ENCODE measurements at places on chromosomes 7 and 10. TPM values are rescaled to one million over a fixed set of nuclear protein-coding genes. Genes with fewer than 3 reads are reported as not detected.

- no peak for DNase-seq
Measured at GRCh38 chr7:112853422-112853821, 63.2 kb upstream of the TMEM168 start.

GRCh38 chr10:117544711-117545140 lies 2.2 kb downstream of the EMX2 start:
- no peak for DNase-seq

DNA sequence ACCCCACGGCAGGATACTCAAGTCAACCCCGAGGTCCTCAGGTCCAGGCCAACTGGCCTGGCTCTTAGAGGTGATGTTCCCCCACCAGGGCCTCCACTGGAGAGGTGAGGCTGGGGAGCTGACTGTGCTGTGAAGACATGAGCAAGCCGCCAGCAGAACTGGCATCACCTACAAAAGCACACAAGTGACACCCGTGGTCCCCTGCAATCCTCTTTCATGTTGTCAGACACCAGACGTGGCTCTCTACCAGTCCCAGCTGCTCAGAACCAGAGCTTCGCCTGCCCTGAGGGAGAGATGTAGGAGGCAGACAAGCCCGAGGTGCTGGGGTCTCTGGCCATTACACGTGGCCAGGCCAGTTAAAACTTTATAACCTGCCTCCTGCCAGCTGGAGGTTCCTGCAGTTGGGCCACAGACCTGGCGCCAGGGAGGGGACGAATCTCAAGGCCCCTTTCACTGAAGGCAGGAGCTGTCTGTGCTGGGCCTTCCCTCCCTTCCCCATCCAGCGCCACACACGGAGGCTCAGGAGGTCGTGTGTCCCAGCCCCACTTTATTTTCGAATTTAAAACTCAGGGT lies 2.2 kb downstream of the COMTD1 start:
- DNase-seq: no peak

DNA sequence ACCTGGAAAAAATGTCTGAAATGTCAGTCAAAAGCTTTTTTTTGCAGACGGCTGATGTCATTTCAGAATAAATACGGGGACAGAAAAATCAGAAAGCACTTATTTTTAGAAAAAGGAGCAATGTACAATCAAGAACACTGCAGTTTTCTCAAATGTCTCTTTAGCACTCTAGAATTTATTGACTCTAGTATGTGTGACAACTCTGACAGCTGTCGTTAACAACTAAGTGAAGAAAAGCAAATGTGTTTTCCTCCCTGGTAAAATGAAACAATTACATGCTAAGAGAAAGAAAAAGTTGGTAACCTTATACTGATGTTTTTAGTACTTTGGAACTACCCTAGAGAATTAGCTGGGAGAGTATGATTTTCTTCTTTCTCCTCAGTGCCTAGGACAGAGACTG lies 497.4 kb downstream of the GRM8 start:
- DNase-seq: no peak

GRCh38 chr7:120645966-120646365 lies 212.0 kb downstream of the TSPAN12 start:
- no peak for DNase-seq

GRCh38 chr10:62638062-62638477 lies 166.4 kb upstream of the ADO start:
- DNase-seq: no peak

DNA sequence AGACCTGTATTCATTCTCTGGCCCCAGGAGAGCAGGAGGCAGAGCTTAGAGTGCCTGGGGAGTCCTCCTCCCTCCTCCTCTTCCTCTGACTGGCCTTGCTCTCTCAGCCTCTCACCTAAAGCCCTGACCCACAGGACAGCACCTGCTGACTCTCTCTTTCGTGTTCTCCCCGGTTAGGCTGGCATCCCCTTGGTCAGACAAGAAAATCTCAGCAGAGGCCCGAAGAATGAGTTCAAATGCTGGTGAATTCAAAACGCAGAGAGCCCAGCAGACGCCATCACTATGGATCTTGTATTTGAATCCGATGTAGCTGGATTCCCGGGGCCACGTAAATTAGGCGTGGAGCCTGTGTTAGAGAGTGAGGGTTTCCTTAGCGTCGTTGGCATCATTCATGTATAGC lies 255.3 kb downstream of the KLF6 start:
- no peak for DNase-seq

GRCh38 chr10:62554632-62555199 lies 180.5 kb downstream of the ZNF365 start:
- DNase-seq: no peak

DNA sequence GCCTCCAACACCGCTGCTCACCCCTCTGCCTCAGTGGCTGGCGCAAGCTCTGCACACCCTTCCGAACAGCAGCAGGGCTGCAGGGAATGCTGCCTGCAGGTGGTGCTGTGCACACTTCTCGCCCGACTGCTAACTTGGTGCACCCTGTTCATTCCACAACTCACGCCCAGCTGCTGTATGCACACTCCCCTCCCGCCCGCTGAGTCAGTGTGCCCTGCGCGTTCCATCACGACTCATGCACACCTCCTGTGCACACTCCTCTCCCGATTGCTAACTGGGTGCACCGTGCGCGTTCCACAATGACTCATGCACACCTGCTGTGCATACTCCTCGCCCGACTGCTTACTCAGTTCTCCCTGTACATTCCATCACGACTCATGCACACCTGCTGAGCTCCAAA lies 21.5 kb downstream of the ADARB2 start:
- DNase-seq: peak; percentile 11

GRCh38 chr7:7792056-7792455 lies 73.6 kb upstream of the RPA3 start:
- no peak for DNase-seq

DNA sequence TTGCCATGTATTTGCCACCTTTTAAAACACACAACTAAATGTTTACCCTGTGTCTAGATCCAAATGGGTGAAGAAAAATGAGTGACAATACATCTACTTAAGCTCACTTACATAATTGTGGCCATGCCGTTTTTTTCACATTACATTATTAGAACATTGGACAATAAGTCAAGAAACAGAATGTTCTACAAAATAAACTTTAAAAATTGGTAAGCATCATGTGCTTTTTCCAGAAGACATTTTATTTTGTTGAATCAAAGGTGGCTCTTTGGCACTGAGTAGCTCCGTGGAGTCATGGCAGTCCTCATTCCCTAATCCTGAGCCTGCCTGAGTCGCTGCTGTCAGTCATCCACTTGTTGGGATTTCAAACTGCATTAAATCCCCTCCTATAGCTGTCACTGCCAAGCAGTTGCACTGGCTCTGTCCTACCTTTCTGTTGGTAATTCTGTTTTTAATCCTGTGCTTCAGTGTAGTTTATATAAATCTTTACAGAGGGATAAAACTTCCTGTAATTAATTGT lies 32.3 kb downstream of the CAV1 start:
- no peak for DNase-seq

- no peak for DNase-seq
Measured at GRCh38 chr7:127717502-127718339, 65.7 kb downstream of the SND1 start.

DNA sequence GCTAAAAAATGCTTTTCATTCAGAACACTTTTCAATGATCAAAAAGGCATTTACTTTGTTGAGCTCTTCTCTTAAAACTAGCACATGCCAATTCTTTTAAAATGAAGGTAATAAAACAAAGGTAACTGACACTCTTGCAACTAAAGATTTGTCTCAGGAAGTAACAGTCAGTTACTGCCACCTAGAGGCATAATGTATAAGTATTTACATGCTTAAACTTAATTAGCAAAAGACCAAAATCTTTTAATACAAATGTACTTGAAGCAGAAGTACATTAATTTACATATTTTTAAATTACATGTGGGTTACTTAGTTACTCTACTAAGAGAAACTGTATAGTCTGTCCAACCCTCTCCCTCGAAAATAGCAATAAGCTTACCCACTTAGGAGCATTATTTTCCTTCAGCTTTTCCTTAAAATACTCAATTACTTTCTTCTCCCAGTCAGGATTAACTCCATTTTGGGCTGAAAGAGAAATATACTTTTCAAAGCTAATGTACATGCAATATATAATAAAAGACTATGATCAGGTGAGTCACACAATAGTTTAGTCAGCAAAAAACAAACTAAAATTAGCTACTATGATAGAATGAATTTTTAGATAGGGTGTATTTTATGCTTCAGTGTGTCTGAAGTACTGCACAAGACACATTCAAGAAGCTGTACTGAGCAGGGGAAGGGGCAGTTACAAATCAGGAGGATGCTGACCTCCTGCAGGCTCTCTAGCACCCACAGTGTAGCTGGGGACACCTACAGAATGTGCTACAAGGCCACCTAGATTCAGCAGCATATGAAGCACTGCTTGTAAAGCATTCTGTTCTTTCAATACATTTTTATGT lies 13.0 kb downstream of the MCMBP start:
- DNase-seq: no peak

DNA sequence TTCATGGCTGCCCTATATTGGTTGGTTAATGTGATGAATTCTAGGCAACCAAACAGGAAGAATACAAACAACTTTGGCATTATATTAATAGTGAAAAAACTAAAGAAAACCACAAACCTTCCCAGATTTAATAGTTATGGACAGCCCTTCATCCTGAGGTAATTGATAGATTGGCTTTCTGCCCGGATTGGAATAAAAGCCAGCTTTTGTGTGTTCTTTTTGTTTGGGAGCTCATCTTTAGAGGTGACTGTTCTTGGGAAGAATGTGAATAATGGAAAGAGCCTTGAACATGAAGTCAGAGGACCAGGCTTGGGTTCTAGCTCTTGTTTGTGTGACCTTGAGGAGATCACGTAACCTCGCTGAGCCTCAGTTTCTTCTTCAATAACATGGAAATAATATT lies 92.3 kb downstream of the VTI1A start:
- DNase-seq: no peak

GRCh38 chr10:42850931-42851330 lies 68.3 kb downstream of the BMS1 start:
- DNase-seq: no peak

DNA sequence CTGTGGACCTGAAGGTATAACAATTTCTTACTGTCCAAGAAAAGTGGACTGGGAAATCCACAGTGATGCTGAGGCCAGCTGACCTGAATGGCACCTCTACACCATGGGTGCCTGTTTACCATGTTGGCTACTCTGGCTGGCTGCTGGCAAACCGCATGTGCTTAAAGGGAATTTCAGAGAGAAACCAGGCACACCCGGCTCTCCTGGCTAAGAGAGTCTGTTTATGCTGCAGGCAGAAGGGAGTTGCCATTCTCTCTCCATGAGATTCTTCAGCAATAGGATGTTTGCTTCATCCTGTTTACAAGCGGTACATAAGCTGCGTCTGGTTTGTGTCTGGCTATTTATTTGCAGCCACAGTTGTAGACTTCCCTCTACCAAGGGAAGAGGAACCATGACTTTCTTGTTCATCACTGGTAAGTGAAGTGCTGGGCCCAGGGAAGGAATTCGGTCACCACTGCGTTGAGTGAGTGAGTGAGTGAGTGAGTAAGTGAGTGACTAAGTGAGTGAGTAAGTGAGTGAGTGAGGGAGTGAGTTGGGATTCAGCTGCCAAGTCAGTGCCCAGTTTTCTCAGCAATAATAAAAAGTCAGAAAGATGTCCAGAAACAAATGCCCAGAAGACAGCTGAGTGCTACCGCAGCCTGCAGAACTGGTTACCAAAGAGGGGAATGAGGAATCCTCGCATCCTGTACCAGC lies 90.4 kb downstream of the COBL start:
- DNase-seq: no peak

GRCh38 chr7:33062023-33062781 lies at the start of gene NT5C3A:
TSS of gene NT5C3A (minus strand) at chr7:33062776. CDS start at chr7:33062705, 71 bp downstream.
- DNase-seq: peak; percentile 52

DNA sequence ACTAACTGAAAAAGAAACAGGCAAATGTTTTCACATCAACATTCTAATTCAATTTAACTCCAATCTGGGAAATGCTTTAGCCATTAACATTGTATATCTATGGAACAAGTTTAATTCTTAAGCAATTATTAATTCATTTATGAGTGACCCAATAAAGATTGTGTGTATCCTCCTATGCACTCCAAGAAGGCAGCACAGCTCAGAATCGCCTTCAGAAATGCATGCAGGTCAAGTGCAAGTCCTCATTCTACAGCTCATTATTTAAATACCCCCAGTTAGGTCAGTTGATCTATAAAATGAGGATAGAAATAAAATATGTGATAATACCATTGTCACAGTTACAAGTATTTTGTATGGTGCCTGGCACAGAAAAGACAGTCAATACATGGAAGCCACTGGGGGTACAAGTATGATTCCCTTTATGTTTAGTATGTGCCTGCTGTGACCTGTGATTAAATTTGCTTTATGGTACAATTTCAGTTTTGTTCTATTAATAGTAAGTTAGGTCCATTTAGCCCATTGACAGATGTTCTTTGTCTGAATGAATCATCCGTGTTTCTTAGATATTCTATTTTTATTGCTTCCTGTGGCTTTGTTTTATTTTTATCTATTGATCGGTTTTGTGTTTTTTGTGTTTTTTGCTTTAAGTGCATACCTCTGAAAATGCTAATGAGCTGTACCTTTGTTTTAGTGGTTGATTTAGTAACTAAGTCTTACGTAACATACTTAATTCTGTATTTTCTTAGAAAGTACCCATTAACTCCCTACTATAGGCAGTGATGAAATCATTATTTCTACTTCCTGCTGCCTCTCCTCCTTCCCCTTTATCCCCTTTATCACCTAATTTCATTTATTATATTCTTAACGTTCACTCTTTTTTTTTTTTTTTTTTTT lies 42.8 kb downstream of the CPXM2 start:
- DNase-seq: no peak

GRCh38 chr10:48623009-48623408 lies 18.1 kb upstream of the ARHGAP22 start:
- DNase-seq: no peak

- no peak for DNase-seq
Measured at GRCh38 chr10:98892523-98892922, 343.1 kb downstream of the HPSE2 start.

- peak; percentile 63 for DNase-seq
Measured at GRCh38 chr7:78020136-78020873, 221.7 kb downstream of the PHTF2 start.

DNA sequence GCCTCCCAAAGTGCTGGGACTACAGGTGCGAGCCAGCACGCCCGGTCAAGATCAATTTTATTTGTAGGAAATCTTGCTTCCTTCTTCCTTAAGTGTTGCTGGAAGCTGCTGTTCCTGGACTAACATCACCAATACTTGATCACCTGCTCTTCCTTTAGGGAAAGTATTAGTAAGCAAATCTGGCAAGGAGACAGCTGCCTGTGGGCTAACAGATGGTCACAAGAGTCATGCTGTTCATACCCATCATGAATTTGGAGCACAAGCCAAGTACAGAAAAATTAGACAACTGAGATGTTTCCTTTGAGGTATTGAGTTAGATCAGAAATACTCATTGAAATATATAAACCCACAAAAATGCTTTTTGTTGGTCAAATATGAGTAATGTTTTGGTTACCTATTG lies 27.9 kb downstream of the BAIAP2L1 start:
- no peak for DNase-seq

The SCART1 gene
- 1.6 TPM for total RNA-seq

The PIP gene
- total RNA-seq: not detected

The ANKRD30A gene
- total RNA-seq: not detected

The COL1A2 gene
- total RNA-seq: 47.0 TPM

The AOAH gene
- 120 TPM for total RNA-seq

The LIPJ gene
- total RNA-seq: not detected
